ENCODE measurements at places on chromosomes 1 and 21.
A peak's percentile ranks its signal among the peaks of the same experiment; 100 is the strongest.

DNA sequence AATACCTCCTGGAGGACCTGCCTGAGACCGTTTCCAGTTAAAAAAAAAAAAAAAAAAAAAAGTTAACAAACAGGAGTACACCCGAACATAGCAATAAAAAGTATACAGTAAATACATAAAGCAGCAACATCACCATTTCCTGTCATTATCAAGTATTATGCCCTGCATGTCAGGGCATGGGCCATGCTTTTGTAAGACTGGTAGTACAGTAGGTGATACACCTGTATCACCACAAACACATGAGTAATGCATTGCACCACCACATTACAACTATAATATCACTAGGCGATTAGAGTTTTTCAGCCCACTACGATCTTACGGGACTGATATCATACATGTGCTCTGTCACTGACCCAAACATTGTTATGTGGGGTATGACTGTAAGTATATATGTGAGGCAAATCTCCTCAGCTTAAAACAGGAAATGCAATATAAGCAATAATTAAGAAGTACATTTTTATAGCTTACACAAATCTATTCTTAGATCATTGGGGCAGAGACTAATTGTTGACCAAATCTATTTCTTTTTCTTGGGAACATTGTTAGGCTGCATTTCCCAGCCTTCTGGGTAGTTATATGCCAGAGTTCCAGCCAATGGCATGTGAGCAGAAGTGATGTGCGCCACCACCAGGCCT, 98.1 kb downstream of the PLD5 start:
- DNase-seq, result no peak

GRCh38 chr1:8097908-8098307, 71.8 kb upstream of the ERRFI1 start:
- DNase-seq, result no peak

- DNase-seq, result no peak
Observed at GRCh38 chr1:8021676-8022266, 4.3 kb downstream of the ERRFI1 start.

DNA sequence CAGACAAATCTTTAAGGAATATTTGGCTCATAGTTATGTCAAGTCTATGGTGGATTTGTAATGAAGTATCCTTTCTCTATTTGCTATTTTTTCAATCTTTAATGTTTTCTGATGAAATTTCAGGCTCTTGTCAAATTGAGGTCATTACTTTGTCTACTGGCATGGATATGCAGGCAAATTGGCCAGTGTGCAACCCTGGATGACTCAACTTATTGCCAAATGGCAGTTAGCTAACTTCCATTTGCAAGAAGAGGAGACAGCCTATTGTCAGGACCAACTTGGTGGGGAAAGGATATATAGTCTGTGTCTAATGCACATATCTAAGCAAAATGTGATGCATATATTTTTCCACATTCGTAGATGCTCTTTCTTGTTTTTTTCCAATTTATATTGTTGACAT, 530.5 kb downstream of the PTBP2 start:
- DNase-seq, result no peak

GRCh38 chr1:117339866-117340700, 27.2 kb upstream of the MAN1A2 start:
- no peak for DNase-seq

- no peak for DNase-seq
Observed at GRCh38 chr1:15326691-15327588, 79.9 kb downstream of the FHAD1 start.

GRCh38 chr1:193525411-193525810, 339.0 kb upstream of the B3GALT2 start:
- DNase-seq, result no peak

GRCh38 chr1:208775841-208776240, 531.7 kb upstream of the PLXNA2 start:
- DNase-seq, result no peak

DNA sequence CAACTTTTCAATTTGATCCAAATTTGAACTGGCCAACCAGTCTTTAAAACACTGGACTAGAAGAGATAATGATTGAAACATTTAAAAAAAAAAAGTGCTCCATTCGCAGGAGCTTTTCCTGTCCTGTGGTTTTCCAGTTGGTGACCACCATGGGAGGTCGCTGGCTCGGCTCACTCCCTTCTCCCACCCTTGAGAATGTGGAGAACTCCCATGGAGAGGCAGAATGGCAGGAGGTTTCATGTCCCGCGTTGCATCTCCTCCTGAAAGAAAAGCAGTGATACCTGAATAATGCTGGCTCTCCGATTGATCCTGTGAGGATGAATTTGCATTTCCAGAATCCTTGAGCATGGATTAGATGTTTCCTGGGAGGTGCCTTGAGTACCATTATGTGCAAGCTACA, 16.5 kb upstream of the MPZL1 start:
- DNase-seq, result no peak

DNA sequence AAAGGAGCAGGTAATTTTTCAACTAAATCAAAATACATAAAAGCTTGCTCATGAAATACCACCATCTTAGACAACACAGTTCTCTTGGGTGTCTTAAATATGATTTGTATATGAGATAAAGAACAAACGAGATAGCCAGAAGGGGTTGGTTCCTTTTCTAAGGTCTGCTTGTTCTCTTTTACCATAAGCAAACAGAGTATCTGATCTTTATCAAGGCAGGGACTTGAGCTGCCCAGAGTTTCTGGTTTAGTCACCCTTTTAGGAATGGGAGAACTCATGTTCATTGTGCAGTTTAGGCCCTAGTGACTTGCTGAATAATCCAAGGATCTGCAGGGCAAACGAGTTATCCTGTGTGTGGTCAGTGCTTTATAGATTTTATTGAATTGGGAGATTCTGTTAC, 3.0 kb upstream of the SUCO start:
- no peak for DNase-seq

DNA sequence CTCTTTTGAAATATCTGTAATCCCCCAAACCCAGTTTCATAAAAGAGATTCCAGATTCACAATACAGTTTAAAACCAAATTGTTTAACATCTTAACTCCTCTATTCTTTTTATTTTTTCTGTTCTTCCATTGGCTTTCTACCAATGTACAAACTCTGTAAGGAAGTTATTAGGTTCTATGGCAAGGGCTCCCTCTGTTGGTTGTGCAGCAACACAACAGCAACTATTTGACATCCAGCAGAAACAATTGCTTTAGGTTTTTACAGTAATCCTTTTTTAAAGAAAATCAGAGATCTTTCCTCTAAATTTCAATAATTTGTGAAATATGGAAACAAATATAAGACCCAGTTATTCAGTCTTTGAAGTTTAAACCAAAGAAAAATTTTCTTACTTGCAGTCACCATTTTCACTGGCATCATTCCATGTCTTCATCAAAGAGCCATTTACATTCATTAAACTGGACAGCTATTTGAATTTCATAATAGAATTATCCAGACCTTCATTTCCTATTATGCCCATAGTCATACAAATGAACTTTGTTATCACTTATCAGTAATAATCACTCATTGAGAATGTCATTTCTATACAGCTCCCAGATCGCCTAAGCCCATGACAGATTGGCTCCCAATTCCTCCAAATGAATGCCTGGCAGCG, 46.5 kb upstream of the RNF11 start:
- DNase-seq, result peak; percentile 4

GRCh38 chr1:203328714-203329122, 22.2 kb downstream of the FMOD start:
- DNase-seq, result no peak

DNA sequence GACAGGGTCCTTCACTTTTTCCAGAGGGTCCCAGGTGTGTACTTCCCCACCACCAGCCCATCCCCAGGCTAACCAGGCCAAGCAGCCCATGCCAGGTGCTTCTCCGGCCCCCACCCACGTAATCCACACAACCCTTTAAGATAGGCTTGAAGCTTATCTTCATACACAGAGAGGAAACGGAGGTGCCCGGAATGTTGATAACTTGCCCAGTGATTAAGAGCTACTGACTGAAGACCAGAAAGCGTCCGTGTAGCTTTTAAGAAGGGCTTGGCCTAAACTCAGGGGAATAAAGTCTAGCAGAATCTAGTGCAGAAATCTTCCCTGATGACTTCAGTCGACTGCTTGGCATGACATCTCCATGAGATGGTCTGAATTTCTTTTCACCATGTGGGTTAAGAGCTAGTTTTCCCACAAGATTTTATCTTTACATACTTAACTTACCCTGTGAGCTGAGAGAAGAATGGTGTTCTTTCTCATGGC, 138.7 kb downstream of the GALNT2 start:
- no peak for DNase-seq

GRCh38 chr1:227561241-227561907, 2.0 kb upstream of the ZNF678 start:
- no peak for DNase-seq
